M059J (cell line): ENCODE measurements at places on chromosomes 1 and 21. TPM values are rescaled to one million over a fixed set of nuclear protein-coding genes. Genes with fewer than 3 reads are reported as not detected.

DNA sequence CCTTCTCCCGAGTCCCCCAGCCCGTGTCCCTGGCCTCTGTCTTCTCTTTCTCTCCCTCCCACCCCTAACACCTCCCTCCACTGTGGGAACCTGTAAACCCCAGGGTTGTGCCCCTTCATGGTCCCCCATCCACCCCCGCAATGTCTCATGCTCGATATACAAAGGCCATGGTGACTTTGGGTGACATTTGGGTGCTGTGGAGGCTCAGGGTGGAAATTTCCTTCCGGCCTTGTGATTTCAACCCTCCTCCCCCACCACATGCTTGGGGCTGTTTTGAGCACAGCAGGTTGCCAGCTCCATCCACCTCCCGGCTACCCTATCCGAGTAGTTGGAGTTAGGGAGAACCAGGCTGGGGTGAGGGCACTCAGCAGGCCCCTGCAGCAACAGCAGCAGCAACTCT is 25.7 kb upstream of the VPS13D start:
- no peak for DNase-seq

Gene KPRP
- total RNA-seq, result not detected in 2 replicates

Gene HPDL
- total RNA-seq, result not detected in 2 replicates

Gene C21orf58
- total RNA-seq, result 11.2 and 16.2 TPM in 2 replicates
